Endothelial cell of coronary artery (primary cell): ENCODE measurements at places on chromosomes 5 and 9. TPM values are rescaled to one million over a fixed set of nuclear protein-coding genes. Genes with fewer than 3 reads are reported as not detected.

FOXD4L6 gene
- total RNA-seq, result under 0.01 TPM in 1 of 2 replicates, not detected in the other

IL13 gene
- total RNA-seq, result not detected in 2 replicates

PTGR1 gene
- total RNA-seq, result 53.3 and 91.0 TPM in 2 replicates

PTGER4 gene
- total RNA-seq, result 36.8 and 39.5 TPM in 2 replicates

NR2F1 gene
- total RNA-seq, result 24.9 and 68.1 TPM in 2 replicates

SV2C gene
- total RNA-seq, result not detected in 2 replicates

INSL4 gene
- not detected in 2 replicates for total RNA-seq

BARHL1 gene
- not detected in 2 replicates for total RNA-seq

ANKRD31 gene
- under 0.01 TPM in 1 of 2 replicates, not detected in the other for total RNA-seq

ATP10B gene
- total RNA-seq, result not detected in 2 replicates

NIPAL4 gene
- not detected in 2 replicates for total RNA-seq

PCDHGA6 gene
- 2.2 and 2.8 TPM in 2 replicates for total RNA-seq
